Vagina (tissue), 2 donors: ENCODE measurements at places on chromosomes 4 and X. TPM values are rescaled to one million over a fixed set of nuclear protein-coding genes. Genes with fewer than 3 reads are reported as not detected.

DNA sequence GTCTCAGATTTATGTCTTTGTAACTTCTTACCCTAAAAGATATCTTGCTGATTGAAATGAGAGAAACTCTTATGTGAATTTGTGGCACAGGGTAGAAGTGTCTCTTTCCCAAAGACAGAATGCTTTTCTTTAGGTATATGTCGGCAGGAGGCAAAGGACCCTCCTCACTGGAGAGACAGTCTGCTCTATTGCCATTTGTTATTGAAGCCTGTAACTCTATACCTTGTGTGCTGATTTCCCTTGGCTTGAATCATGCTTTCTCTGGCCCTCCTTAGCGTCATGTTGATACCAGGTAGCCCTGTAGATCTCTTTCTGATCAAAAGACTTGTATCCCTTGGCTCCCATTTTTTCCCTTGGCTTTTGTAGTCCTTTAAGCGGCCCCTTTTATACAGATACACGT lies 284.3 kb downstream of the CXXC4 start:
- no peaks in the 10 kb centered on the region for H3K4me1 ChIP-seq
- no peak overlapping the region for H3K4me3 ChIP-seq
- DNase-seq: no peak
- H3K27me3 ChIP-seq: no peaks in the 10 kb centered on the region

- H3K4me1 ChIP-seq: no peaks in the 10 kb centered on the region
- H3K36me3 ChIP-seq: no peaks in the 10 kb centered on the region
- H3K27ac ChIP-seq: no peak overlapping the region
- H3K27me3 ChIP-seq: no peaks in the 10 kb centered on the region
Observed at GRCh38 chr4:72505314-72505744, 63.7 kb downstream of the ADAMTS3 start.

Gene UCHL1
- 174 TPM for total RNA-seq

GRCh38 chr4:128384091-128384520 lies 96.5 kb upstream of the PGRMC2 start:
- H3K27me3 ChIP-seq: no peaks in the 10 kb centered on the region
- peaks cover 59% of the 10 kb centered on the region for H3K4me1 ChIP-seq
- no peak overlapping the region for H3K4me3 ChIP-seq
- no peaks in the 10 kb centered on the region for H3K36me3 ChIP-seq

DNA sequence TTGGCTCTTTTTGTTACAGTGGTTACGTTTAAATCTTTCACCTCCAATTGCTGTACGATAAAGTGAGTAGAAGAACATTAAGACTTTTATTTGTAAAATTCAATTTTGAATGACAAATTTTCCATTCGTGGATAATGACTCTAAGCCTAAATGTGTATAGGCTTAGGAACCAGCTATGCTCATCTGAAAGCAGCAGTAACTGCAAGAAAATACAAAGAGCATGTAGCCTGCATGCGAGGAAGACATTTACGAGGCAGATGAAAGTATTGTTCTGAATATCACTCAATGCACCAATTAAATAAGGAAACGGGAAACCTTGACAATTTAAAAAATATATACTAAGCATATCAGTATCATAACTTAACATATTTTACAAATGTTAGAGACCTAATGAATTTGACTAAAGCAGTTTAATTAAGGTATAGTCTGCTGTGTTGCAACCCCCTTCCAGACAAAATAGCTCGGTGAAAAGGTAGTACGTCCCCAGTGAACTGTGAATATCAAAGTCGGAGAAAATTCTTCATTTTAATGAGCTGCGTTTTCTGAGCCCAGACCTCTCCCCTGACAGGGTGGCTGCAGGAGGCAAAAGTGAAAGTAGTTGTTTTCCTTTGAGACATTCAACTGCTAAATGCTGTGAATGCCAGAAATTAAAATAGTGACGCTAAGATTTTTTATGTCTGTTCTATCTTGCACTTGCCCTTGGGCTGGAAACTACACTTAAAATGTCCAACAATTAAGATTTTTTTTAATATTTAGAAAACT lies 1236.5 kb upstream of the TENM3 start:
- H3K4me3 ChIP-seq: peak overlapping the region; percentile 18
- DNase-seq: no peak
- no peak overlapping the region for H3K27ac ChIP-seq
- peaks cover 10% of the 10 kb centered on the region for H3K4me1 ChIP-seq
- H3K36me3 ChIP-seq: no peaks in the 10 kb centered on the region

- H3K27me3 ChIP-seq: no peaks in the 10 kb centered on the region
- peaks cover 25% of the 10 kb centered on the region for H3K4me1 ChIP-seq
- H3K27ac ChIP-seq: peak overlapping the region; percentile 75
Observed at GRCh38 chr4:52051615-52052474, 741 bp downstream of the SPATA18 start.

DNA sequence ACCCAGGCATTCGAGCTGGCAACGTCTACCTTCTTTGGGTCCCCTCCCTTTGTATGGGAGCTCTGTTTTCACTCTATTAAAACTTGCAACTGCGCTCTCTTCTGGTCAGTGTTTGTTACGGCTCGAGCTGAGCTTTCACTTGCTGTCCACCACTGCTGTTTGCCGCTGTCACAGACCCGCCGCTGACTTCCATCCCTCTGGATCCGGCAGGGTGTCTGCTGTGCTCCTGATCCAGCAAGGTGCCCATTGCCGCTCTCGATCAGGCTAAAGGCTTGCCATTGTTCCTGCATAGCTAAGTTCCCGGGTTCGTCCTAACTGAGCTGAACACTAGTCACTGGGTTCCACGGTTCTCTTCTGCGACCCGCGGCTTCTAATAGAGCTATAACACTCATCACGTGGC lies 183.5 kb upstream of the GALNTL6 start:
- H3K4me1 ChIP-seq: no peaks in the 10 kb centered on the region
- H3K4me3 ChIP-seq: no peak overlapping the region
- H3K36me3 ChIP-seq: no peaks in the 10 kb centered on the region
- no peak for DNase-seq
- no peaks in the 10 kb centered on the region for H3K27me3 ChIP-seq

Gene FOXR2
- total RNA-seq: not detected

DNA sequence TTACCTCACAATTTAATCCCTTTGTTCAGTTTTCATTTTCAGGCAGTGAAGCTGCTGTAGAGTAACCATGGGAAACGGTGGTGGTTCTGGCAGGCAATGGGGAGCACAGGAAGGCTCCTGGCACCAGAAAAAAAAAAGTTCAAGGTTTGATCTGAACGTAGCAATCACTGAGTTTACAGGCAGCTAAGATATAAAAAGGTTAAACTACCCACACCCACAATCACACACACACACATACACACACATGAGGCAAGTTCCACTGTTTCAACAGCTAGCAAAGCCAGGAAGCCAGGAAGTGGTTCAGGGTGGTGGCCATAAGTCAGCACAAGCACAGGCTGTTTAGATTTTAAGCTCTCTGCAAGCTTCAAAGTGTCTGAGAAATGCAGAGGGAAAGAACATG lies at the start of gene SULT1B1:
TSS of gene SULT1B1 (minus strand) at position 166 of the 400 bp plus-strand sequence. CDS start 5,403 bp downstream, outside the sequence.
- H3K27me3 ChIP-seq: no peaks in the 10 kb centered on the region
- peak within 1 kb of the TSS; percentile 4 for H3K4me3 ChIP-seq
- DNase-seq: no peak
- H3K27ac ChIP-seq: peak within 1 kb of the TSS; percentile 27
- H3K36me3 ChIP-seq: no peaks in the 10 kb centered on the region
- peaks cover 14% of the 10 kb centered on the region for H3K4me1 ChIP-seq

DNA sequence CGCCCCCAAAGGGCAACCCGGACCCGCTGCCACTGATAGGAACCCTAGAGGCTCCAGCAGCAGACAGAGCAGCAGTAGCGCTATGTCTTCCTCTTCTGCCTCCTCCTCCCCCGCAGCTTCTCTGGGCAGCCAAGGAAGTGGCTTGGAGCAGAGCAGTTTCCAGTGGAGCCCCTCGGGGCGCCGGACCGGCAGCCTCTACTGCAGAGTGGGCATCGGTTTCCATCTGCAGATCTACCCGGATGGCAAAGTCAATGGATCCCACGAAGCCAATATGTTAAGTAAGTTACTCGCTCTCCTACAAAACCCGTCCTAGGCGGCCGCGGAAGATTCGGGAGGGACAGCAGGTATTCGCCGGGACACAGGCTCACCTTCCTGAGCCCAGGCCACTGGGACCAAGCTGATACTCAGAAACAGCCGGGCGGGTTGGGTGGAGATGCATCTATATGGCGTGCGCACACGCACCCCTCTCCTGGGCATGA lies 477 bp downstream of the FGF5 start:
- H3K27ac ChIP-seq: no peak overlapping the region
- no peaks in the 10 kb centered on the region for H3K27me3 ChIP-seq
- peak overlapping the region; percentile 27 for H3K4me3 ChIP-seq
- H3K36me3 ChIP-seq: no peaks in the 10 kb centered on the region
- no peak for DNase-seq
- H3K4me1 ChIP-seq: peaks cover 21% of the 10 kb centered on the region

Gene SLC9A7
- 4.2 TPM for total RNA-seq

DNA sequence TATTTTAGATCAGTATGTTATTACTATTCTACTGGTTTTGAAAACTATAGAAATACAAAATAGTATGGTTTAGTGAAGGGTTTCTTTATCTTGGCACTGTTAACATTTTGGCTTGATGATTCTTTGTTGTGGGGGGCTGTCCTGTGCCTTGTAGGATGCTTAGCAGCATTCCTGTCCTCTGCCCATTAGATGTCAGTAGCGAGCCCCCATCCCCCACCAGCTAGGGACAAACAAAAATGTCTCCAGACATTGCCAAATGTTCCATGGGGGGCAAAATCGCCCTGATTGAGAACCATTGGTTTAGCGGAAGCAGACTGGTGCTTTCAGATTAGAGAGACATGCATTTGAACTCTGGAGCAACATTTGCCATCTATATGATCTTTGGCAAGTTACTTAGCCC lies 23.3 kb downstream of the SPARCL1 start:
- H3K27me3 ChIP-seq: no peaks in the 10 kb centered on the region
- peak overlapping the region; percentile 74 for H3K27ac ChIP-seq
- H3K36me3 ChIP-seq: no peaks in the 10 kb centered on the region
- H3K4me1 ChIP-seq: peaks cover 55% of the 10 kb centered on the region

Gene DUSP21
- not detected for total RNA-seq

DNA sequence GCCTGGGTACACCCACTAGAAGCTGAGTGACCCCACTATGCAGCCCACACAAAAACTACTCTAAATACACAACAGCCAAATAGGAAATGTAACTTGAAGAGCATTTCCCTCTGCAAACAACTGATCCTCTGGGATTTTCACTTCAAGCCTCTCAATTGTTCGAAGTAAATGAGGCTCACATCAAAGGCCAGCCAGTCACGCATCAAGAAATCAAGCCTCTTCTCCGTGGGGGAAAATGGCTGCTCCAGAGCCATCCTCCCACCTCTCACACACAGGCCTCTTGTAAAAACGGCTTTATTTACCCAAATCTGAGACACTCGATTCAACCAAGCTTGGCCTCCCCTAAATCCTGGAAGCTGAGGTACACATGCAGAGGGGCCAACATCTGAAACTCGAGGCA lies 14.3 kb downstream of the PCDH19 start:
- DNase-seq: no peak
- H3K27me3 ChIP-seq: no peaks in the 10 kb centered on the region
- H3K4me1 ChIP-seq: no peaks in the 10 kb centered on the region
- no peak overlapping the region for H3K27ac ChIP-seq
- no peaks in the 10 kb centered on the region for H3K36me3 ChIP-seq
- H3K4me3 ChIP-seq: no peak overlapping the region

DNA sequence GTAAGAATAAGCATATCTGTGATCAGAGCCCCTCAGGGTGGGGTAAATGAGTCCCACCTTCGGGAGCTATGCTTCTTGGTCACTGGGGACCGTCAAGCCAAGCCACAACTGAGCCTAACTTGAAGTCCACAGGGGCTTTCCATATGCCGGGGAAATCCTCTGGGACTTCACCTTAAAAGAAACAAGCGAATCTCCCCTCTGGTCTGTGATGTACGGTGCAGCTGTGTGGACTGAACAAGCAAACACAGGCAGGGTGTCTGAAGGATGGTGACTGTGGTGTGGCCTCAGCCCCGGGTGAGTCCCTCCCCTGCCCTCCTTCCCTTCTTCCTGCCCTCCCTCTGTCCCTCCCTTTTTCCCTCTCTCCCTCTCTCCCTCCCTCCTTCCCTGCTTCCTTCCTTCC lies 29.7 kb upstream of the PPP2R2C start:
- H3K27ac ChIP-seq: no peak overlapping the region
- H3K27me3 ChIP-seq: no peaks in the 10 kb centered on the region
- H3K4me3 ChIP-seq: no peak overlapping the region
- H3K4me1 ChIP-seq: no peaks in the 10 kb centered on the region
- peak; percentile 58 for DNase-seq

GRCh38 chr4:86974551-86974994 lies 39.8 kb downstream of the AFF1 start:
- no peak overlapping the region for H3K27ac ChIP-seq
- H3K4me3 ChIP-seq: no peak overlapping the region
- no peaks in the 10 kb centered on the region for H3K36me3 ChIP-seq
- no peaks in the 10 kb centered on the region for H3K27me3 ChIP-seq
- H3K4me1 ChIP-seq: peaks cover 47% of the 10 kb centered on the region

Gene SLC38A5
- 15.5 TPM for total RNA-seq

- H3K27me3 ChIP-seq: no peaks in the 10 kb centered on the region
- no peak for DNase-seq
- H3K4me1 ChIP-seq: no peaks in the 10 kb centered on the region
- no peak overlapping the region for H3K4me3 ChIP-seq
Observed at GRCh38 chrX:150018931-150019361, 80.7 kb upstream of the EOLA2 start.

Gene RTL5
- 4.4 TPM for total RNA-seq

GRCh38 chrX:55342533-55343501 lies 78.1 kb upstream of the PAGE3 start:
- H3K4me1 ChIP-seq: no peaks in the 10 kb centered on the region
- no peak for DNase-seq
- H3K4me3 ChIP-seq: no peak overlapping the region
- H3K27ac ChIP-seq: no peak overlapping the region

Gene AFP
- not detected for total RNA-seq

Gene CT45A7
- not detected for total RNA-seq

Gene MAGEA11
- total RNA-seq: not detected

DNA sequence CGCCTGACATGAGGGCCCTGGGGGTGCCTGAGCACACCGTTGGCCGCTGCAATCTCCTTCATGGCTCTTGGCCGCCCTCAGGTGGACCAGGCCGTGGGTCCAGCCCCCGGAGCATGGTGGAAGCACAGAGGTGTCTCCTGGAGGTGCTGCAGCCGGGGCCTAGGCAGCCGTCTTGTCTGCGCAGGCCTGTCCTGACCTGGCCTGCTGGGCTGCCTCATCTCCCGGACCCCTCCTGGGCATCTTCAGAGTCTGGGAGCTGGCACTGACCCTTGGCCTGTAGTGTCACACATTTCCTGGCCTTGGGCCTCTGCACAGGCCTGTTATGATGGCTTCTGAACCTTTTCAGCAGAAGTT lies 20.9 kb downstream of the UVSSA start:
- no peaks in the 10 kb centered on the region for H3K36me3 ChIP-seq
- H3K27ac ChIP-seq: no peak overlapping the region
- H3K27me3 ChIP-seq: no peaks in the 10 kb centered on the region
- H3K4me3 ChIP-seq: no peak overlapping the region
- no peak for DNase-seq
- H3K4me1 ChIP-seq: no peaks in the 10 kb centered on the region

Gene GSPT2
- 2.7 TPM for total RNA-seq

GRCh38 chr4:152218576-152218975 lies 317.3 kb downstream of the FBXW7 start:
- H3K4me1 ChIP-seq: no peaks in the 10 kb centered on the region
- H3K4me3 ChIP-seq: no peak overlapping the region
- no peak overlapping the region for H3K27ac ChIP-seq
